HCT116 (cell line): ENCODE measurements at places on chromosomes 16 and 17. TPM values are rescaled to one million over a fixed set of nuclear protein-coding genes. Genes with fewer than 3 reads are reported as not detected.

DNA sequence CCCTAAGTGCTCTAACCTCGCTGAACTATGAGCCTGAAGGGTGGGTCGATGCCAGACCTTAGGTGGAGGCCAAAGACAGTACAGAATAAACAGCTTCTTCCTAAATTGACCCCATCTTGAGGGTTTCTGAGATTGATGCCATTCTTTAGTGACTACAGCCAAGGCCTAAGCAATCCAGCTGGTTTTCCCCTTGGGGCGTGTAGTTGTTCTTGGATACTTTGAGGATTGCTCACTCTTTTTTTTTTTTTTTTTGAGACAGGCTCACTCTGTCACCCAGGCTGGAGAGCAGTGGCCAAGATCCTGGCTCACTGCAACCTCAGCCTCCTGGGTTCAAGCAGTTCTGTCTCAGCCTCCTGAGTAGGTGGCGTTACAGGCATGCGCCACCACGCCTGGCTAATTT lies 2.0 kb downstream of the OVCA2 start:
- DNase-seq = no peak

- DNase-seq = no peak
Measured at GRCh38 chr16:70512456-70512855, 10.9 kb downstream of the COG4 start.

GRCh38 chr16:72836985-72837384 lies 210.9 kb downstream of the ZFHX3 start:
- no peak for DNase-seq

DNA sequence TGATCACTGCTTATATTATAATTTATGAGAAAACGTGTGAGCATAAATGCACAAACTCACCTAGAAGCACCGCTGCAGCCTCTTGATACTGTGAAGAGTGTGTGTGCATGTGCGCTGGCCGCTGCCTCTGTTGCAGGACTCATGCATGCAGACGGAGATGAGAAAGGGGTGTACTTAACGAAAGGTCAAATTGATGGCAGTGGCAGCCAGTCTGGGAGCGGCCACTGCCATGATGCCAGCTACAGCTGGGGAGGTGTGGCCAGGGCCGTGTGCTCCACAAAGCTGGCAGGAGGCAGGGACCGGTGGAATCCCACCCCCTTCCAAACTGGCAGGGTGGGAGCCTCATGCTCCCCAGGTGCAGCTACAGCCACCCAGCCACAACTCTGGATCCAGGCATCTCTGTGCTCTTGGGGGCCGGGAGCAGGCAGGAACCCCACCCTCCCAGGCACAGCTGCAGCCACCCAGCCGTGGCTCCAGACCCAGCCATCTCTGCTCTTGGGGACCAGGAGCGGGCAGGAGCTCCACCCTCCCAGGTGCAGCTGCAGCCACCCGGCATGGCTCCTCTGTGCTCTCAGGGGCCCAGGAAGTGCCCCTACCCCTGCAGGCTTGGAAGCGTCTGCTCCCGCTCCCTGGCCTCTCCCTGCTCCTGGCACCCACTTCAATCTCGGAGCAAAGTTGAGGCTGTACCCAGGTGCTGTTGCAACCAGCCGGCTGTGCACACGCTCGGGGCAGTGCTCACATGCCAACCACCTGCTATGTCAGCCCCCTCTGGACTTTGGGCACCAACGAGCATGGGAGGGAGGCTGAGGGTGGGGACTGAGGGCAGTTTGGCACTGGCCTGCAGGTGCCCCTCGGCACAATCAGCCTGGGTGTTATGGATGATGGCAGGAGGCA lies 77.5 kb upstream of the CHMP6 start:
- DNase-seq = no peak

- DNase-seq = no peak
Measured at GRCh38 chr16:79605999-79606398, 5.5 kb upstream of the MAF start.

DNA sequence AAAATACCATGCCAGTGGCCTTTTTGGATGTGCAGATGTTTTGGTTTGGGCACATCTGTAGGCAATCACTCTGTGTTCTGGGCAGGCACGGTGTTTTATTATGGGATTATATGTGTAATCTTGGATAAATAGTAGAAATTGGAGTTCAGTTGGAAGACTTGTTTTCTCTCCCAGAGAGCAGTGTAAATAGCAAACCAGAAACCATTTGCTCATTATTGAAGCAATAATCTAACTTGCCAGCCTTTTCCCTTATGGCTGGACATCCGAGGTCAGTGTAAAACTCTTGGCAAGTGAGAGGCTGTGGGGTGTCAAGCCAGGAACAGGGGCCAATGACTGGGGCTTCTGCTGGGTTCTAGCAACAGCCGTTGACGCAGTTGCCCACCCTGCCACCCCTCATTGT lies 69.9 kb downstream of the IRX3 start:
- no peak for DNase-seq

GRCh38 chr17:59149841-59150511 lies 5.0 kb downstream of the SKA2 start:
- no peak for DNase-seq

DNA sequence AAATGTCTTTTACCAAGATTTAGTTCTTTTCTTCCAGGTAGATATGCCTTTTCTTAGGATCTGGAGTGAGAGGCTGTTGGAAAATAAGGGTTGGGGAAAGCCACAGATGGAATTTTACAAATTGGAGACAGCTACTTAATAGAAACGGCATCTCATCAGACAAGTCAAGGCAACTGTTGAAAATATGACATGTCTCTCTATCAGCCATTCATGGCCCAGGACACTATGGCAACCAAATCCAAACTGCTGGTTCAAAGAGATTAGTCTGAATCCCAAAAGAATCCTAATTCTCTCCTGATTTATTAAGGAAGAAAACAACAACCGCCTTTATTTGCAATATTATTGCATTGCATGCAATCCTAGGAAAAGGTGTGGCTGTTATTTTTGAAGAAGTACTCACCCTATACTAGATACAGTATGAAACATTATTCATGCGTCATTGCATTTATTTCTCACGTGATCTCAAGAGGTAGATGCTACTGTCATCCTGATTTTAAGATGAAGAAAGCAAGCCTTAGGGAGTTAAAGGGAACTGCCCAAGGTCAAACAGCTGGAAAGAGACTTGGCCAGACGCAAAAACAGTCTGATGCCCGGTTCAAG lies 12.6 kb upstream of the CEP20 start:
- no peak for DNase-seq

DNA sequence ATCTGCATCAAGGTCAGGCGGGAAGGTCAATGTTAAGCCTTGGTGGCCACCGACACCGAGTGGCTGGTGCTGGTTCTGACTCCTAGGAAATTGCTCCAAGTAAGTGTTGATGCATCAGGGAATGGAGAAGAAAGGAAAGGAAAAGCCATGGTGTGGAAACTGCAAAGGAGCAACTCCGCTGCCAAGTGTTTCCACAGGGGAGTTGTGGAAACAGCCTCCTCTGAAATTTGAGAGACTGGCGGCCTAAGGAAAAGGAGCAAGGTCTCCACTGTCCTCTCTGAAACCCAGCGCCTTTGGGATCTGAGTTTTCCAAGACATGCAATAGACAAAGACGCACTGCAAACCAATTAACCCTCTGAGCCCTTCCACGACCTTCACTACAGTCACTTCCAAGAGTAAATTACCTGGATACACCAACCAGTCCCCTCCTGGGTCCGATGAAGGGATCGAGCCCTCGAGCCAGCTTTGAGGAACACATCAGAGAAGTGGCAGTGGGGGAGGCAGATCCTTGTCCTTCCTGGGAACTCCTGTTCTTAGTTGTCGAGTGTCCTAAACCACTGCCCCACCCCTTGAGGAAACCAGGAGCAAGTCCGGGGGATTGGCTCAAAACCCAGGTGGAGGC lies 51.1 kb downstream of the SRL start:
- no peak for DNase-seq

GRCh38 chr17:50111673-50112655 lies 16.8 kb downstream of the PDK2 start:
- DNase-seq = no peak

DNA sequence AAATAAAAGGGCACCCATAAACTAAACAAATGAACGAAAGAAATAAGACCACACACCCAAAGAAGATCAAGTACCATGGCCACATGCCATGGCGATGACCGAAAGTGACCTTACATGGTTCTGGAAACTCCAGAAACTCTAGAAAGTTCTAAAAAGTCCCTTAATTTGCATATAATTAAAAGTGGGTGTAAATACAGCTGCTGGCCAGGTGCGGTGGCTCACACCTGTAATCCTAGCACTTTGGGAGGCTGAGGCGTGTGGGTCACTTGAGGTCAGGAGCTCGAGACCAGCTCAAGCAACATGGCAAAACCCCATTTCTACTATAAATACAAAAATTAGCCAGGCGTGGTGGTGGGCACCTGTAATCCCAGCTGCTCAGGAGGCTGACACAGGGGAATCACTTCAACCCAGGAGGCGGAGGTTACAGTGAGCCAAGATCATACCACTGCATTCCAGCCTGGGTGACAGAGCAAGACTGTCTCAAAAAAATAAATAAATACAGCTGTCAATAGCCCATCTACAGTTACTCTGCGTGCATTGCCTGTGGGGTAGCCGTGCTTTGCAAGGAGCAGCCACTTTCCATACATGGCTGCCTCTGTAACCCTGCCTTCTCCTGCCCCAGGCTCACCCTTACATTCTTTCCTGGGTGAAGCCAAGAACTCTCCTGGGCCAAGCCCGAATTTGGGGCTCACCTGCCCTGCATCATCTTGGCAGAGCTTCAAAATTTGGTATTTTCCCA lies 7.2 kb upstream of the ZNF778 start:
- no peak for DNase-seq

- DNase-seq = no peak
Measured at GRCh38 chr16:15834502-15834901, 22.3 kb downstream of the MYH11 start.

DNA sequence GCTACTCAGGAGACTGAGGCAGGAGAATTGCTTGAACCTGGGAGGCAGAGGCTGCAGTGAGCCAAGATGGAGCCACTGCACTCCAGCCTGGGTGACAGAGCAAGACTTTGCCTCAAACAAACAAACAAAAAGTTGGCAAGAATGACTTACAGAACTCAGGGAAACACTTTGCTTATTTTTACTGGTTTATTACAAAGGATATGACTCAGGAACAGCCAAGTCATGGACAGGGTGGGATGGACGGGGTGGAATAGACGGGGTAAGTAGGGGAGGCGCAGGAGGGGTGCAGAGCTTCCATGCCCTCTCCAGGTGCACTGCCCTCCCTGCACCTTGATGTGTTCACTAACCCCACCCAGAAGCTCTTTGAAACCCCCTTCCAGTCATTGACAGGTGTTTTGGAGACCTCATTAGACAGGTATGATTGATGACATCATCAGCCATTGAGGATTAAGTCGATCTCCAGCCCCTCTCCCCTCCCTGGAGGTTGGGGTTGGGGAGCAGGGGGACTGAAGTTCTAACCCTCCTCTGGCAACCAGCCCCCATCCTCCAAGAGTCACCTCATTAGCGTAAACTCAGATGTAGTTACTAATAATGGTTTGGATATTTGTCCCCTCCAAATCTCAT lies 41.3 kb upstream of the ZCCHC14 start:
- no peak for DNase-seq

NPIPA7 gene
- 4.5 TPM for total RNA-seq

KRT40 gene
- total RNA-seq = not detected

GGT6 gene
- 0.10 TPM for total RNA-seq

CCL4L2 gene
- total RNA-seq = 0.37 TPM

SCNN1G gene
- total RNA-seq = not detected

CCL4 gene
- 1.2 TPM for total RNA-seq

MILR1 gene
- 3.8 TPM for total RNA-seq

CDK5R1 gene
- 5.4 TPM for total RNA-seq
